ENCODE measurements at places on chromosomes 12 and 14. TPM values are rescaled to one million over a fixed set of nuclear protein-coding genes. Genes with fewer than 3 reads are reported as not detected.

PRKD1 gene
- total RNA-seq, result 82.9 TPM

NEUROD4 gene
- 0.31 TPM for total RNA-seq

KRT6A gene
- 0.19 TPM for total RNA-seq

ZNF26 gene
- total RNA-seq, result 26.9 TPM

PA2G4 gene
- 61.0 TPM for total RNA-seq

LTA4H gene
- total RNA-seq, result 44.4 TPM

SLC25A47 gene
- total RNA-seq, result 0.87 TPM

GPR162 gene
- total RNA-seq, result 2.2 TPM

SLC10A1 gene
- total RNA-seq, result not detected

OR4E2 gene
- total RNA-seq, result 0.19 TPM

LMNTD1 gene
- 10.8 TPM for total RNA-seq

CTSG gene
- 3.8 TPM for total RNA-seq
